ENCODE measurements at places on chromosomes 3 and 15.

DNA sequence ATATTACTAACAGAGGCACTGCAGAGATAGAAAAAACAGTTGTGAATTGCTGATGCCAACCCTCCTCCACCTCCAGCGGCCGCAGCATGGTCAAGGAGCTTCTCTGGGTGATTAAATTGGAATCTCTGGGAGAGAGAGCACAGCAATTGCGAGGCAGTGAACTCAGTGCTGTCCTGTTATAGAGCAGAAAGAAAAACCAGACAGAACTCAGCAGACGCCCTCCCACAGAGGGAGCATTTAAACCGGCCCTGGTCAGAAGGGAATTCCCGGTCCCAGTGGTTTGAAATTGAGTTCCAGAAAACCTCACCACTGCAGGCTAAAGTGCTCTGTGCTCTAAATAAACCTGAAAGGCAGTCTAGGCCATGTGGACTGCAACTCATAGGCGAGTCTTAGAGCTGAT is 175.4 kb downstream of the SQOR start:
- peak; percentile 44 for DNase-seq

GRCh38 chr3:94520364-94520763 is 457.5 kb downstream of the NSUN3 start:
- DNase-seq: no peak

DNA sequence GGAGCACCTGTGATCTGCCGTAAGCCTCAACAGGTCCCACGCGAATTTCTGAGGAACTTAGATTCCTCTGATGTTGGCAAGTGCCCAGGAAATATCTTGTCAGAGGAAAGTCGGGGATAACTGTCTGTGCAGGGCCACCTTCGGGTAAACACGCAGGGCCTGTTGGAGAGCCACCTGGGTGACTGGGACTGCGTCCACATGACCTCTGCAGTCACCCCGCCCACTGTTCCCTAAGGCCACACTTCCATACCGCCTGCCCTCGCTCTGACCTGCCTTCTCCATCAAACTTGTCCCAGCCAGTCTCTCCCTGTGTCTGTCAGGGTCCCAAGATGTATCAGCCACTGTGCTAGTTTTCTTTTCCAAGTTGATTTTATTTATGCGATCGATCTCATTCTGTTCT is 28.7 kb downstream of the BFSP2 start:
- no peak for DNase-seq

DNA sequence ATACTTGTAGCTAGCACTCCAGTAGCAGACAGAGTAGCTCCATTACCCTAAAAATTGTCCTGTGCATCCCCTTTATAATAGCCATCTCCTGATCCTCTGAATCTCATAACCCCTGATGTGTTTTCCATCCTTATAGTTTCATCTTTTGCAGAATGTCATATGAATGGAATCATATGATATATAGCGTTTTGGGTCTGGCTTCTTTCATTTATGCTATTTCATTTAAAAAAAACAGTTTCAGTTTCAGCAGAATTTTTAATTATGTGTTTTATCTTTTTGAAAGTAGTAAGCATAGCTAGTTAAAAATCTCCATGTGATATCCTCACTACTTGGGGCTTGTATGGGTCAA is 132.7 kb downstream of the KLF13 start:
- DNase-seq: no peak

- DNase-seq: no peak
Measured at GRCh38 chr3:8341821-8342247, 159.8 kb upstream of the LMCD1 start.

DNA sequence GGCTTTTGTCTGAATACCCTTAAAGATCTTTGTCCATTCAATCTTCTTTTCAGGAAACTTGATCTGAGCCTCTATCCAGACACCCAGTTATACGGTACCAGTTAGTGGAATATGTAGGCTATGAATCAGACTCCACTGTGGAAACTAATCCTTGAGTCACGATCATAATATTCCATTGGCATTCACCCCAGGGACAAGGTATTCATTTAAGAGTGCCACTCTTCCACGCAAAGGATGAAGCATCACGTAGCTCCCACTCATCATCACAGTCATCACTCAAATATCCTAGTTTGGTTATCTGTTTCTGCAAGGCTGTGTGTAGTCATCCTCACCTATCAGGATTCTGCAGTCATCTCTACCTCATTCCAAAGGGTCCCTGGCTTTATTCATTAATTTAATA is 85.6 kb downstream of the NEDD4 start:
- no peak for DNase-seq

DNA sequence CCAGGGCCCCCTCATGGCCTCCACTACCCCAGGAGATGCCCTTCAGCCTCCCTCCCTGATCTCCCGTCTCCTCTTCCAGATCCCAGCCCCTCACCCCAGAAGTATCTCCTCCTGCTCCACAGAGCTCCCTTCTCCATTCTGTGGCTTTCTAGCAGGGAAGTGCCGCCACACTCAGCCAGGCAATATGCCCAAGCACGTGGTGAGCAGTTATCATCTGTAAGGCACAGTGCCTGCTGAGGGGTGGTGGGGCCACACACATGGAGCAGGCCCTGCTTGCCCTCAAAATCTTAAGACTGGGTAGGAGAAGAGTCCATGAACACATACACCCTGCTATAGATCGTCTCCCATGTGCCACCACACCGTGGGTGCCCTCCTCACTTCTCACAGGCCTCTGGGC is 2.4 kb upstream of the PHGR1 start:
- no peak for DNase-seq

- DNase-seq: peak; percentile 51
Measured at GRCh38 chr15:58064980-58065444, 499 bp downstream of the ALDH1A2 start.

- no peak for DNase-seq
Measured at GRCh38 chr3:65761446-65762234, 277.1 kb downstream of the MAGI1 start.

DNA sequence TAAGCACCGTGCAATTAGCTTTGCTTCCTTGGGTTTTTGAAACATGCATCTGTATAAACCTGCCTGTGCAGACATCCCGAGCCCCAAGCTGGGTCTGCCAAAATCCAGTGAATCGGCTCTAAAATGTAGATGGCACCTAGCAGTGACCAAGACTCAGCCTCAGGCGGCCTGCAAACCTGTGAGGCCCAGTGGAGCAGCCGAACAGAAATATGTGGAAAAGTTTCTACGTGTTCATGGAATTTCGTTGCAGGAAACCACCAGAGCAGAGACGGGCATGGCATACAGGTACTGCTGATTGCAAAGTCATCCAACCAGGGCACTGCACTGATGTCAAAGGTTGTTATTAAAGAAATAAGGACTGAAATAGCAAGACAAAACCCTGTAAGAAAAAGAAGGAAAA is 22.8 kb downstream of the KCNAB1 start:
- no peak for DNase-seq

DNA sequence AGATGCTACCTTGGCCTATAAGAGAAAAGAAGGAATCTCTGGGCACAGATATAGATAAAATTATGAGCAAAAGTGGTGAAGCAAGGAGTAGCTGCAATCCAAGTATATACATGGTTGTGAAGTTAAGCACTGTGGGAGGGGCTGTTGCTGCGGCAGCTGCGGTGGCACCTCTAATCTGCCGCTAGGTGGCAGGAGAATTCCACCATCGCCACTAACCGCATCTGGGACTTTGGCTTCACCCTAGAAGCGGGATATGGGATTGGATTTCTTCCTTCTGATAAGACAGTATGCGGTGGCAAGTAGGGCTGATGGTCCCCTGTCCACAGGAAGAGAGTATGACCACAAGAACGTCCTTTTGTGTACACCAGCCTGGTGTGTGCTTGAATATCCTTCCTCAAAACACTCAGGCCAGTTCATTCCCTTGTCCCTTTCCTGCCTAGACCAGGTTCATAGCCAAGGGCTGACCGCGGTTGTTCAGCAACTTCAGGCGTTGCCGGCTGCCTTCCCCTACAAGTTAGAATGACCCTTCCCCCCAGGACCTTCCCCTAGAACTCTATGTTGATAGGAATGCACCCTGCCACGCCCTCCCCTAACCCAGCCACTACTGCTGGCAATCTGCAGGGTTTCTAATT is 5.1 kb downstream of the MAGEL2 start:
- DNase-seq: peak; percentile 65

DNA sequence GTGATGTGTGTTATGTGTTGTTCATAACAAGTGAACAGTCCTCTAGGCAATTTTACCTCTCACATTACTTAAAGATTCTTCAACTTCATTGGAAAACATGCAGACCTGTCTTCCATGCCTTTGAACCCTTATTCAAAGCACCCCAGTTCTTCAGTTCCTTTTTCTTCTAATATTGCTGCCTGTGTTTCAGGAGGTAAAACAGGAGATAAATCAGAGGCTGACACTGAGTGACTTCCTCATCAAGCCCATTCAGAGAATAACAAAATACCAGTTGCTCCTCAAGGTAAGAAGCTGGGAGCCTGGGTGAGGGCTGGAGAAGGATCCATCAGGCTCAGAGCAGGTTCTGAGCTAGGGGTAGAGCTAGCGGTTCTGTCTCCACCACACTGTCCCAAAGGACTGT is 71.1 kb upstream of the UMPS start:
- no peak for DNase-seq

DNA sequence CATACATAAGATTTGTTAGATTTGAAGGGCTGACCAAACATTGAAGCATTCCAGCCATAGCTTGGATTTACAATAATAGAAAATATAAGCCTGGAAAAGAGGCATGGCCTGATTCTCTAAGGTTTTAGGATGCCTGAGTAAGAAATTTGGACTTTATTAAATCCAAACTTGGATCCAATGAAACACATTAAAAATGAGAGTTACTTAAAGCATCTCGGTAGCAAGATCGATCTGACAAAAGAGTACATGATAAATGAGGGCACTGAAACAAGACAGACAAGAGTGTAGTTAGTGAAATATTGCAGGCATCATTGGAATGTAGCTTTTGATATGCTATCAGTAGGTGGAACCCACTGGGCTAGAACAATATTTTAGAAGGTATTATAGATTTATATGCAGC is 855.7 kb upstream of the DPPA4 start:
- no peak for DNase-seq

GRCh38 chr3:24428481-24428880 is 66.2 kb downstream of the THRB start:
- DNase-seq: no peak

GRCh38 chr15:40873694-40874561 is at the start of gene RHOV:
TSS of gene RHOV (minus strand) at chr15:40874234. CDS start at chr15:40874139, 95 bp downstream.
- DNase-seq: peak; percentile 46

- no peak for DNase-seq
Measured at GRCh38 chr15:67156426-67156825, 91.0 kb downstream of the SMAD3 start.

DNA sequence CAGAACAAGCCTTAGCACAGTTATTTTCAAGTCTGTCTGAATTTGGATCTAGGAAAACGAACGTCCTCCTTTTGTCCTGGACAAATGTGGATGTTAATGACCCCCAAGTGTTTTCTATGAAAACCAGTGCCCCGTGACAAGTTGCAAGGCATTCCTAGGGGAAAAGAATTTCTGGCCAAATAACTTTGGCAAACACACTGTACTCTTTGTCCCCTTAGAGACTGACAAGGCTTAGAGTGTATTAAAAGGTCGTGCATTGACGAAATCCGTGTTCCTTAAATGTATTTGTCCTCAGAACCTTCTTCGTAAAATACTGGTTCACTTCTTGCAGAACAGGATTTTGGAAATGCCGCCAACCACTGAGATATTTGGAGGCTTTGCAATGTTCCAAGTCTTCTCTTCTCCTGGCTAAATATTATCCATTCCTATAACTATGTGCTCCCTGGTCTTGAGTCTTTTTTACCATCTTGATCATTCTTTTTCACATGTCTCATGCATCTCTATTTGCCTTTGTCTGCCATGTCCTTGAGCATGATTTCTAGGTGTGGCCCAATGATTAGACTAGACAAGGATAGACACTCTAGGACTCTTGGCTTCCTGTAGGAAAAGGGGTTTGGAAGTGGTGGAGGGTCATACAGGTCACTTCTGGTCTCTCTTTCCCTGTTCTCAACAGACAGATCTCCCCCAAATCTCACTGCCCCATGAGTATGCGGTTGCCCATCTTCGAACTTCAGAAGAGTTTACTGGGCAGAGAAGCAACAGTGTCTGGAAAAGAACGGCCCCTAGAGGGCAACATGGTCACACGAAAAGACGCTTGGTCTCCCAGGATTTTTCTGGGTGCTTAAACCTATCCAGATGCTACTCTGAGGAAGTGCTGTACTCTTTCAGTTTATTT is 117.5 kb downstream of the EDEM1 start:
- peak; percentile 32 for DNase-seq

DNA sequence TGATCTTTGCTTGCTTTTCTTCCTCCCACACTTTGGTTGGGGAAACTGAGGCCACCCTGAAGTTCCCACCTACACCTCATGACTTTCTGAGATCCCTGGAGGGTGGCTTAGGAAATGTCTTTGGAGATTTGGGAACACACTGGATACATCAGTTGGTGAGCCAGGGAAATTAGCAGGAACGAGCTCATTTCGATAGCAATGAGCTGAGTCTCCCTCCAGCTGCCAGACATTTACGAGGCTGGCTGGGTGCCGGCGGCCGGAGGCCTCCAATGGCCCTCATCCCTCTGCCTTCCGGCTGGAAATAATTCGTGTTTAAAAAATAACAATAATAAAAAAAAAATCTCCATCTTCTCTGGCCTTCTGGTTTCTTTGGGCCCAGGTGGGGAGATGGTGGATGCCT is 38.8 kb downstream of the SMAD6 start:
- DNase-seq: peak; percentile 85

- peak; percentile 65 for DNase-seq
Measured at GRCh38 chr15:78212546-78213424, 21.6 kb downstream of the ACSBG1 start.

DNA sequence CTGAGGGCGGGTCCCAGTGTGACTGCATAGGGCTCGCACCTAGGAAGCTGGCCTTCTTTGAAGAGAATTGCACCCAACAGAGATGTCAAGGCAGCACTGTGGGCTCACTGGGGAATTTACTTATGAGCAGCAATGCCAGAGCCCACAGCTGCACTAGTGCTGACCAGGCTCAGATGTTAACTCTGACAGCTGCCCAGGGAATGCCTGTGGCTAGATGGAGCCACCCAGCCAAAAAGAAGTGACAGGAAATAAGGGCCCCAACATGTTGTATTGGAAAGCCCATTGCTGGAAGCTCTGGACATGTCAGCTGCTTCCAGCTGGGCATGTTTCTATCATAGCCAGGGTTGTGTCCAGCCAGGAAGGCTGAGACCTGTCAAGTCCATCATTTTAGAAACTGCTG is 90.9 kb upstream of the ZNF280D start:
- peak; percentile 43 for DNase-seq

DNA sequence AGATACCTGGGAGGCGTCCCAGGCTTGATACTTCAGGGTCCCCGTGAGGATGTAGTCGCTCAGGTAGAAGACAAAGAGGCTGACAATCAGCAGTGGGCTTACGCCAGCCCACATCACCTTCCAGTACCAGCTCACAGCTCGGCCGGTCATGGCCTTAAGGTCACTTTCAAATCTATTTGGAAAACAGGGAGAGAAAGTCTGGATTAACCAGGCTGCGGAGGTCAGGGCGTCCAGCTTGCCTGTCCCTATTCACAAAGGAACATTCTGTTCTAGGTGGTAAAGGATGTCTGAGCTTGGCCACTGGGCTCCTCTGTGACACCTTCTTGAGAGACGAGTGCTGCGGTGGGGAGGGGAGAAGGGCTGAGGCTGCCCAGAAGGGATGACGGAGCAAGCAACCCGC is 36.5 kb downstream of the SLC6A20 start:
- DNase-seq: no peak

- DNase-seq: no peak
Measured at GRCh38 chr15:91253605-91254004, 153.5 kb downstream of the SV2B start.

GRCh38 chr15:33068511-33068990 is 126.0 kb downstream of the FMN1 start:
- peak; percentile 77 for DNase-seq
